ENCODE measurements at places on chromosomes 7 and 10.
A peak's percentile ranks its signal among the peaks of the same experiment; 100 is the strongest.

GRCh38 chr7:47407136-47407535 is 174.8 kb downstream of the TNS3 start:
- DNase-seq = no peak

- no peak for DNase-seq
Measured at GRCh38 chr10:75528392-75528791, 97.0 kb downstream of the LRMDA start.

GRCh38 chr10:125096975-125097374 is 63.4 kb downstream of the CTBP2 start:
- no peak for DNase-seq

- DNase-seq = no peak
Measured at GRCh38 chr7:107638594-107638993, 22.0 kb upstream of the SLC26A4 start.

GRCh38 chr10:10959666-10960065 is 58.0 kb upstream of the CELF2 start:
- no peak for DNase-seq

DNA sequence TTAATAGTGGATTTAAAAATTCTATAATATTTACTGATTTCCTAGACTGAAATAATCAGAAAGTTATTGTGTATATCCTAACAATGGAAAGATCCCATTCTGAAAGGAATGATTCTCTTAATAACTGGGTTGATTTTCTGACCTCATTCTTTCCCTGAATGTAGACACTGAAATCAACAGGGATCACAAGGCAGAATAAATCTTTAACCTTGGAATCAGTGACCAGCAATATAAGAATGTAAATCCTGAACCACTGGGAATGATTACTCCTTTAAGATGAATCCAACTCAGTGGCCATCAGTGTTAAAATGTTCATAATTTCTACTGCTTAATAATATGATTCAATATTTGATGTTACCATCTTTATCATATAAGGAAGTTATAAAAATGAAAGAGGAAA is 47.6 kb downstream of the ANKRD26 start:
- no peak for DNase-seq

- DNase-seq = no peak
Measured at GRCh38 chr7:85104432-85105205, 82.2 kb downstream of the SEMA3D start.

- DNase-seq = no peak
Measured at GRCh38 chr7:156666368-156667109, 26.0 kb downstream of the RNF32 start.

- no peak for DNase-seq
Measured at GRCh38 chr7:80641548-80641947, 3.1 kb downstream of the CD36 start.

- peak; percentile 44 for DNase-seq
Measured at GRCh38 chr10:71860243-71861029, 9.4 kb upstream of the PSAP start.

- DNase-seq = peak; percentile 4
Measured at GRCh38 chr7:114081606-114082425, 163.0 kb upstream of the PPP1R3A start.

GRCh38 chr10:83931669-83932068 is 207.6 kb upstream of the GHITM start:
- DNase-seq = no peak

DNA sequence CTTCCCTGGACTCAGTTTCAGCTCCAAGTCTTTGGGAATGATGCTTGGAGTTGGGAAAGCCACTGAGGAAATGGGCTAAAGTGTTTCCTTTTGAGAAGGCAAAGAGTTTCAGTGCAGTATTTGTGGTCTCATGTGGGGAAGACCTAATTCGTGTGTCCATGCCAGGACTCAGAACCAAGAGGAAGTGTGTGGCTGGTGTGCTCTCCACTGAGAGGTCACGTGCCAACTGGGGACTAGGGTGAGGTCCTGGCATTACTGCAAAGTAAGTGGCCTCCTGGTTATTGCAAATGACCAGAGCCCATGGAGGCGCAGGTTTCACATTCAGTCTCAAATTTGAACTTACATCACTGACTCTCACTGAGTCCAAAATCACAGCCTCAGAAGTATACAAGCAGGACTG is 48.6 kb upstream of the ITPRID1 start:
- no peak for DNase-seq

GRCh38 chr7:128031901-128032604 is 816 bp upstream of the LRRC4 start:
- DNase-seq = no peak

DNA sequence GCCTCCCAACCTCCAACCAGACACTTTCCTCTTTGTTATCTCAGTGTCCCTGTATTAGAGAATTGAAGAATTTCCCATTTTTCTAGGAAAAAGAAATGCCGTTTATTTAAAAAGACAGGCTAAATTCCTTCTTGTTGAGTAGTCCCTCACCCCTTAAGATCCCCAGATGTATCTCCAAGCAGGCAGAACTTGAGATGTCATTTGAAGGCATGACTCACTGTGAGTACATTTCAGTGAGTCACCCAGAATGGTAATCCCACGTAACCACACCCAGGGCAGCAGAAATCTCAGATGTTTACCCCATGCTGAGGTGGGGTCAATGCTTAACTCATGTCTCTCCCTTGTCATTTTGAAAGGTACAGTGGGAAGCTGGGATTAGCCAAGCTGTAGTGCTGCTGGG is 4.4 kb downstream of the ZNF655 start:
- DNase-seq = no peak

DNA sequence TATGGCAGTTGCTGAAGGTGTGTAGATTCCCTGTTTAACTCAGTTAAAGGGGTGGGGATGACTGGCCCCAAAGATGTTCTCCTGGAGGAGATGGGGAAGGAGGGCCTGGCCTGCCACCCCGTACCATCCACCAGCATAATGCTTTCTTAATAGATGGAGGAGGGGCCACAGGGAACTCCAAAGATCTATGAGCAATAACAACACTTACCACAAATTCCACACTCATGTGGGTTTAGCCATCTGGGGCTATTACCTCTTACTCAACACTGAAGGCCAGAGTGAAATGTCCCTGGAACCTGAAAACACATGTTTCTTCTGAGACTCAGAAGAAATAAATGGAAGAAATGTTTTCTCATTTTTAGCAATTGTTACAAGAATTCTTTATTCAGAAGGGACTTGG is 259.0 kb downstream of the CXCL12 start:
- DNase-seq = no peak

DNA sequence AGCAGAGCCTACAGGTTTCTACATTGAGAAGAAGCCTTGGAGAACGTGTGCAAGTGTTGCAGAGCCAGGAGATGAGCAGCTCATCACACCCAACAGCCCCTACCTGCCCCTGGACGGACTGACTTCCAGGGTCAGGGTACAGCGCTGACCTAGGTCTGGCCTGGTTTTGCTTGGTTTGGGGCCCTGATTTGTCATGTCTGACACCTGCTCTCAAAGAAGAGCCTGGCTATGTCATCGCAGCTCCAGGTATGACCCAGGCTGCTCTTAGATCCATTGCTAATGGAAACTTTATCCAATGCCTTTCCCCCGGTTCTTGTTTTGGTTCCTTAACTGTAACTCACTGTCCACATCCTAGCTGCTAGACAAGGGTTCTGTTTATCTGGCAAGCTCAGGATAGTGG is 149.5 kb downstream of the CXCL12 start:
- no peak for DNase-seq

GRCh38 chr10:36416513-36416912 is 708.9 kb upstream of the ANKRD30A start:
- no peak for DNase-seq

DNA sequence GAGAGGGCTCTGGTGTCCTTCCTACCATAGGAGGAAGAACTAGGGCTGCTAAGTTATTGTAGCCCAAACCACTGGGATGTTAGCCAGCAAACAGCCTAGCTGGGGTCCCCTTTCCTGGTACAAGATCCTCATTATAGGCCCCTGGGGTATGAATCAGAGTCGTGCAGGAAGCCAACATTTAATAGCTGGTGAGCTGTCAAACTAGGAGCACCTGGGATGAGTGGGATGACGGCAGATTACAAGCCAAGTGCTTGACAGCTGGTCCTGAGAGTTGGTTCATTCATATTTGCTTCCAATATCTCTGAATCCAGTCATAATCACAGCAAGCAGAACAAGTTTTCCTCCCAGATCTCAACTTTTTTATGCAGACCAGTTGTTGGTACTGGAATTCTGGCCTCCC is 25.1 kb upstream of the DNAJB12 start:
- no peak for DNase-seq

- no peak for DNase-seq
Measured at GRCh38 chr7:121901026-121901425, 28.1 kb downstream of the PTPRZ1 start.

GRCh38 chr10:87865241-87865881 is 1.9 kb downstream of the PTEN start:
- DNase-seq = no peak

- DNase-seq = no peak
Measured at GRCh38 chr10:17233286-17233991, 5.4 kb downstream of the VIM start.

DNA sequence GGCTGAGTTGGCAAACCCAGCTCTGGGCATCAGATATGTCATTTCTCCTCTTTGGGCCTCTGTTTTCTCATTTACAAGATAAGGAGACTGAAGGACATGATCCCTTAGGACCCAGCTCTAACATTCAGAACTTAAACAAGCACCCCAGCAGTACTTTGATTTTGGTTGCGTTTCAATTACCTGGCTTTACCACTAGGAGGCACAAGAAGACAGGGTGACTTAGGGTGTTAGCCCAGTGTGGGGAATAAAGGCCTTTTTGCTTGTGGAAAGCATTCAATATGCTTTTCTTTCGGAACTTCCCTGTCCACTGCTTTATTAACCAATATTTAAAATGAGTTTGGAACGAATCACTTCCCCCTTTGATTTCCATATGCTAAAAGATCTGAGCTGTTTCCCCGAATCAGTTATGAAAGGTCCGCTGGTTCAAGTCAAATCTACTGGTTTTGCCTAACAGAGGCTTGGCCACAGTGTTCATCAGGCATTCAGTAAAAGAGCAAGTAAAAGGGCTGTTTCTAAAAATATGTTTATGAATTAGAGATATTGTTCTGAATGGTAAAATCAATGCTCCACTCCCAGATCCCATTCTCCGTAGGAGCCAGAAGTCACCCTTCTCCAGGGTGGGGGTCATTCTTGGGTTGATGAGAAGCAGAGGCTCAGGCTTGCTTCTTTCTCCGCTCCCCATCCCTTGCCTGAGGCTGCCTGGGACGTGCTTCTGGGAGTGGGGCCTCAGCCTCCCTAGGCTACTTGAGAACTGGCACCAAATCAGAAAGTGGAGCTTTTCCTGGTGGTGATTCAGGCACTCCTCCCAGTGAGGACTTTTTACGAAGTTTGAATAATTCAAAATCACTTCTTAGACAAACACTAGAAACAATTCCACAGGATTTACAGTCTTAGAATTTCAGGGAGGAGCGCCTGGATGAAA is 105.5 kb downstream of the MYOF start:
- peak; percentile 77 for DNase-seq

DNA sequence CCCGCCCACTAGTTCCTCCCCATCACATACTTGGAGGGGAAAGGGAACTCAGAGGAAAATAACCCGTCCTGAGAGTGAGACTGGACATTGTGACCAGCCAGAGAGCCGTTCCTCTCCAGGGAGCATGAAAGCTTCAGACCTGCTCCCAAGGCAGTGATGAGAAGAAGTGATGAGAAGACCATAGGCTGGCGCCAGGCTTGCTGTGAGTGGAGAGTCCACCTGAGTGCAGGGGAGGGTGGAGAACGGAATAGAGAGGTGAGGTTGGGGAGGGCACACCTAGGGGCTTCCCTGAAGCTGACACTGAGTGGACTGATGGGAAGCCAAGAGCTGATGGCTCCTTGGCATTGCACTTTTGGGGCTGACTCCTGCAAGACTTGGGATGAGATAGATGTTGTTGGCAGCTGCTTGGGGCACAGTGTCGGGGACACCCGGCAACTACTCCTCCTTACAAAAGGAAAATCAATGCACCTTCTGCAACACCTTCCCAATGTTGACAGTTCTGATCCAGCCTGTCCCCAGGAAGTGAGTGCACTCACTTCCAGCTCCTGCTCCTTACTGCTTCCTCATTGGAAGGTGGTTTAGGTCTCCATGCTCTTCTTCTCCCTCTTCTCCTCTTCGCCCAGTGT is 79.4 kb downstream of the EMX2 start:
- DNase-seq = no peak

DNA sequence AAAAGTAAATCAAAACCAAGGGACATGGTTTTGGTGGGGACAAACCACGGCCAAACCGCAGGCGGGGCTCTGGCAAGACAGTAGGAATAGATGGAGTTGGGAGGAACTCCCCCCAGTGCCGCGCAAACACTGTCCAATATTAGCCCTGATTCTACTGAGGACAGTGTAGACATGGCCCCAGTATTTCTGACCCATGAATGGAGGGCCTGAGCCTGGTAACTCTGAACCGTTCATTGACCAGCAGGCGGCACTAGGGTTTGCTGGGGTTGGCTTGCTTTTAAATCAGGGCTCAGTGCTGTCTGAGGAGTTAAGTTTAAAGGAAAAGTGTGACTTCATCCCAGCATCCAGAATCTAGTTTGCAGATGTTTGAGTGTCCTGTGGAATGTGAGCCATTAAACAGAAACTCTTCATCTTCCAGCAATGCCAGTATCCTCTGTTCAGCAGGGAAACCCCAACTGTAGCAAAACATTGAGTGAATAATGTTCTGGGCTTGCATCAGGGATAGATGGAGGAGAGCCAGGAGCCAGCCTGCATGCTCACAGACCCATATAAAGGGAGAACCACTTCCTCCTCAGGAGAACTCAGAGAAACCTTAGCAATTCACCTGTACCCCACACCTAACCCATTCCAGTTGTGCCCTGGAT is 147.4 kb upstream of the PRSS58 start:
- no peak for DNase-seq

GRCh38 chr10:127525686-127526085 is 23.4 kb upstream of the NPS start:
- no peak for DNase-seq

GRCh38 chr10:129171812-129172211 is 295.2 kb upstream of the MGMT start:
- no peak for DNase-seq

DNA sequence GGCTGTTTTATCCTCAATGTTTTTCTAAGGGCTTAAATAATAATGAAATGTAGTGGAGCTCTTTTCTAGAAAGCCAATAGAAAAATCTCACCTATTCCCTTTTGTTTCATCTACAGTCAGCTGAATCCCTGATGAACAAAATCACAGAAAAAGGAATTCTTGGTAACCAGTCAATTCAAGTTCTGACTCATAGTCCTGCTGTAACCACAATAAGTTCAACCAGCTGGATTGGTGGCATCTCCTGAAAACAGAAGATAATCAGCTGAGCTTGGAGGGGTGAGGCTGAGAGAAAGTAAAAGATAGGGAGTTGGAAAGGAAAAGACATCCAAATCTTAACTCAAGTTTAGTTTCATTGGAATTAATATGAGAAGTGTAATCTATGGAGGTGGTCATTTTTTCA is 772.1 kb downstream of the CCSER2 start:
- no peak for DNase-seq

DNA sequence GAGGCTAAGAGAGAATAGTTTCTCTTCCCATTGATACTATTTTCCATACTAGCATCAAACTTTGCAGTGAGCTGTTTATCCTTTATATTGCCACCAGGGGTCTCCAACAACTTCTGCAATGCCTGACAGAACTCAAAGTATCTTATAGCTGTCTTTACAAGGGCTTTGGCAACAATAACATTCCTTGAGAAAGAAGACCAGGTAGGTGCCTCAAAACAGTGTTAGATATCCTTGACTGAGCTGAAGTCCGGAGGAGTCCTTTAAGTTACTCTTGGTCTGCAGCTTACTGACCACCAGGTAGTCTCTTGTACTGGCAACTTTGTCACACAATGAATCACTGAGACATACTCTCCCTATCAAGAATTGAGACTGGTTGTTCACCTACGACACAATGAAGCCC is 30.0 kb upstream of the TES start:
- peak; percentile 45 for DNase-seq
